A549 treated with RU486 at 1 μM for 4 hours (cell line): ENCODE measurements at places on chromosomes 2 and 18. TPM values are rescaled to one million over a fixed set of nuclear protein-coding genes. Genes with fewer than 3 reads are reported as not detected.

ITGA4 gene
- 1.4 to 2.2 TPM (median 2.1 TPM) in 5 replicates for total RNA-seq

OR6B2 gene
- total RNA-seq: not detected in 5 replicates

SANBR gene
- total RNA-seq: 7.3 to 14.1 TPM (median 13.9 TPM) in 5 replicates

FMNL2 gene
- total RNA-seq: 16.3 to 32.0 TPM (median 30.6 TPM) in 5 replicates

GCG gene
- total RNA-seq: not detected in 5 replicates

IL36RN gene
- 0.06 to 0.59 TPM (median 0.08 TPM) in 4 of 5 replicates, not detected in the other for total RNA-seq

OTOS gene
- total RNA-seq: not detected in 5 replicates

RAD51AP2 gene
- not detected in 5 replicates for total RNA-seq

IL18R1 gene
- total RNA-seq: 0.48 to 1.3 TPM (median 1.1 TPM) in 5 replicates

CRYGD gene
- not detected in 5 replicates for total RNA-seq

SERPINB3 gene
- total RNA-seq: 0.09 to 0.21 TPM (median 0.14 TPM) in 3 of 5 replicates, not detected in the others

CNTNAP5 gene
- not detected in 5 replicates for total RNA-seq

CHST9 gene
- total RNA-seq: 0.06 TPM in 1 of 5 replicates, not detected in the others

BMP10 gene
- total RNA-seq: not detected in 5 replicates

SP5 gene
- 0.05 TPM in 1 of 5 replicates, not detected in the others for total RNA-seq

PID1 gene
- 2.2 to 3.9 TPM (median 2.9 TPM) in 5 replicates for total RNA-seq

FIGN gene
- total RNA-seq: 1.6 to 2.6 TPM (median 2.0 TPM) in 5 replicates

MAP3K19 gene
- not detected in 5 replicates for total RNA-seq

EFEMP1 gene
- total RNA-seq: 31.1 to 51.4 TPM (median 40.9 TPM) in 5 replicates

FSHR gene
- total RNA-seq: 0.07 TPM in 1 of 5 replicates, not detected in the others

GAD1 gene
- total RNA-seq: 0.39 to 0.63 TPM (median 0.42 TPM) in 5 replicates

GDF7 gene
- total RNA-seq: 0.03 to 0.06 TPM (median 0.04 TPM) in 5 replicates

MPHOSPH10 gene
- total RNA-seq: 29.9 to 52.6 TPM (median 42.2 TPM) in 5 replicates

CXCR1 gene
- total RNA-seq: not detected in 5 replicates

ANKRD62 gene
- total RNA-seq: not detected in 5 replicates

GPR75 gene
- 1.5 to 1.6 TPM (median 1.6 TPM) in 5 replicates for total RNA-seq

TBR1 gene
- 0.09 to 0.14 TPM in 2 of 5 replicates, not detected in the others for total RNA-seq

AQP4 gene
- total RNA-seq: not detected in 5 replicates

EMILIN2 gene
- total RNA-seq: 8.9 to 14.7 TPM (median 13.9 TPM) in 5 replicates

SCN9A gene
- total RNA-seq: 2.5 to 5.7 TPM (median 5.2 TPM) in 5 replicates

PLEK gene
- total RNA-seq: not detected in 5 replicates

SLC40A1 gene
- 2.1 to 4.2 TPM (median 3.3 TPM) in 5 replicates for total RNA-seq

TSGA10 gene
- 3.5 to 9.8 TPM (median 3.9 TPM) in 5 replicates for total RNA-seq

SULT1C4 gene
- 0.08 TPM in 1 of 5 replicates, not detected in the others for total RNA-seq

KCNK3 gene
- total RNA-seq: 1.0 to 2.1 TPM (median 1.7 TPM) in 5 replicates

FEV gene
- total RNA-seq: not detected in 5 replicates
